ENCODE measurements at places on chromosomes 4 and X.

GRCh38 chr4:161920304-161921052, 243.3 kb downstream of the FSTL5 start:
- DNase-seq = no peak

DNA sequence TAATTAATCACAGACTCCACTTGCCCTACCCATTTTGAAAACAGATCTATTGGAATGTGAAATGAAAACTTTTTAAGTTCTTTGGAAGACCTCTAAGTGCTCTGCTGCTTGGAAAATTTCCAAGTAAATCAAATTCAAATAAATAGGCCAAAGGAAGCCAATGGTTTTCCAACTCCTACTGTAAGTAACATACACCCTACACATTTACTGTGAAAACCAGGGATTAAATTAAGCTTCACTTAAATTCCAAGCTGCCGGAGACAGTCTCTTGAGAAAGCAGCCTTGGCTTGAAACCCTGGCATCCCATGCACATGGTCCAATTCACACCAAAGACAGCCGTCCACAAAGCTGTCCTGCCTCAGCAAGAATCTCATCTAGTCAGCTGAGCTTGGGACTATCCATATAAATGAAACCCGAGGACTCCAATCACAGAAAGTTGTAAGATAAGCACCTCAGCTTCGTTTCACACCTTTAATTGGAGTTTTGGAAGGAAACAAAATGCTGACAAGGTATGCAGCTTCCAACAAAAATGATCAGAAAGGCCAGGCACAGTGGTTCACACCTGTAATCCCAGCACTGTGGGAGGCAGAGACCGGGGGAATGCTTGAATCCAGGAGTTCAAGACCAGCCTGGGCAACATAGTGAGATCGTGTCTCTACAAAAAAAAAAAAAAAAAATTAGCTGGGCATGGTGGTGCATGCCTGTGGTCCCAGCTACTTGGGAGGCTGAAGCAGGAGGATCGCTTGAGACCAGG, 88.6 kb downstream of the APBB2 start:
- DNase-seq = no peak

DNA sequence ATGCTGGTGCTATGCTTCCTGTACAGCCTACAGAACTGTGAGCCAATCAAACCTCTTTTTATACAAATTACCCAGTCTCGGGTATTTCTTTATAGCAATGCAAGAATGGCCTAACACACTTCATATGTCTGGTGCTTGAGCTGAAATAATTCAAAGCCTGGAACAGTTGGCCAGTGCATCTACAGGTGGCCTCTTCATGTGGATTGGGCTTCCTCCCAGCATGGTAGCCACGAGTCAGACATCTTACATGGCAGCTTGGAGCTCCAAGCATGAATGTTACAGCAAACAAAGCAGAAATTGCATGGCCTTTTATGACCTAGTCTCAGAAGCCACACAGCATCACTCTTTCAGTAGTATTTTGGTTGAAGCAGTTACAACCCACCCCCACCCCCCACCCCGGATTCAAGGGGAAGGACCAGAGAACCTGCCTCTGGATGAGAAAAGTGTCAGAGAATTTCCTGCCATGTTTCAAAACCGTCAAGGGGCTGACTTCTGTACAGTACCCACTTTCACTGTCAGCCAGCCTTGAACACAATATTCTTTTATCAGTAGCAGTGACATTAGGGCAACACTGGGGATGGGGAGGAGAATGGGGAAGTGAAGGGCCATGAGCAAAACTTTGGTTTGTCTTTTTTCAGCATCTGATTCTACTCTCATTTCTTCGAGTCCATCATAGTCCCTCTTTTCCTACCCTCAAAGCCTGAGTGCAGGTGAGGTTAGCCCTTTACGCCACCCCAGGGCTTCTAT, 368.7 kb downstream of the BCOR start:
- no peak for DNase-seq

- DNase-seq = no peak
These were observed 50.5 kb upstream of the UGT2B4 start for GRCh38 chr4:69546134-69546765.

- DNase-seq = no peak
These were observed 332.1 kb downstream of the ARAP2 start for GRCh38 chr4:35912174-35912573.

GRCh38 chrX:134732152-134732551, 73.9 kb upstream of the PLAC1 start:
- no peak for DNase-seq

- no peak for DNase-seq
These were observed 44.3 kb downstream of the RASGEF1B start for GRCh38 chr4:81427344-81427821.

GRCh38 chr4:182338063-182338462, 94.9 kb downstream of the TENM3 start:
- no peak for DNase-seq

DNA sequence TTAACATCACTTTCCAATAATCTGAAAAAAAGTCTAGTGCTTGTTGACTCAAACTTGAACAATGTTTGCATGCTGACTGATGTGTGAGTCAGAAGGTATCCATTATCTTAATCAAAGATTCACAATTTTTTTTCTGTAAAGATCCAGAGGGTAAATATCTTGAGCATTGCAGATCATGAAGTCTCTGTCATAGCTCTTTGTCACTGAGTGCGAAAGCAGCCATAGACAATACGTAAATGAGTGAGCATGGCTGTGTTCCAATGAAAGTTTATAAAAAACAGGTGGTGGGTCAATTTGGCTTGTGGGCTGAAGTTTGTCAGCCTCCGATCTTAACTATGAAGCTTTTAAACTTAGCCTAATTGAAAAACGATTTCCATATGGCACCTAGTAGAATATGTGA, 37.7 kb downstream of the NHS start:
- DNase-seq = no peak

GRCh38 chrX:150558424-150558823, 10.0 kb upstream of the MTM1 start:
- DNase-seq = no peak

- DNase-seq = no peak
These were observed 58.9 kb upstream of the RAI2 start for GRCh38 chrX:17919896-17920446.

DNA sequence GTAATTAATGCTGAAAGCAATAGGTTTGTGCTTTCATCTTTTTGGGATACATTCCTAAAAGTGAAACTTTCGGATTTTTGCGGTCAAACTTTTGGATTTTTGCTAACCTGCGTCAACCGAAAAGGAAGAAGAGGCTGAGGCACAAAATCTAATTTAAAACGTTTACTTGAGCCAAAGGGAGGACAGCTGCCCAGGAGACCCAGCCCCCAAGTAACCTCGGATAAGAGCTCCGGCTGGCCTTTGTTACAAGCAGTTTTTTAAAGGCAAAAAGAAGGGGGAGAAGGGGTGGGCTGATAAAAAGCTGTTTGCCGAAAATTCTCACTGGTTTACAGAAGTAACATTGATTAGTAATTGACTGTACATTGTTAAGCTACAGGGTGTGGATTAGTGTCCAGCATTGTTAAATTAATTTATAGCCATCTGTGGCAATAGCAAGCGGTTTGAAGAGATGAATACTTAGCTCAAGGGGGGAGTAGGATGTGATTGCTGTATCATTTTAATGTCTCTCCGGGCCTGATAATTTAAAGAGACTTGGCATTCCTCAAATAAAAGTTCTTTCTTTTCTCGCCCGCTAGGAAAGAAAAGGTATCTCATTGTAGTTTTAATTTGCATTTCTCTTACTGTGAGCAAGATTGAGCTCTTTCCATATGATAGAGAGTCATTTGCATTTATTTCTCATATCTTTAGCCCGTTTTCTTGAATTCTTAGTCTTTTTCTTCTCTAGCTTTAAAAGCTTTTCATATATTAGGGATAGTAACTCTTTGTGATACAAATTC, 59.1 kb upstream of the USP9X start:
- no peak for DNase-seq

- no peak for DNase-seq
These were observed 165.1 kb downstream of the CFAP299 start for GRCh38 chr4:80500613-80501012.

- DNase-seq = no peak
These were observed 358.5 kb downstream of the SPOCK3 start for GRCh38 chr4:166875821-166876220.

DNA sequence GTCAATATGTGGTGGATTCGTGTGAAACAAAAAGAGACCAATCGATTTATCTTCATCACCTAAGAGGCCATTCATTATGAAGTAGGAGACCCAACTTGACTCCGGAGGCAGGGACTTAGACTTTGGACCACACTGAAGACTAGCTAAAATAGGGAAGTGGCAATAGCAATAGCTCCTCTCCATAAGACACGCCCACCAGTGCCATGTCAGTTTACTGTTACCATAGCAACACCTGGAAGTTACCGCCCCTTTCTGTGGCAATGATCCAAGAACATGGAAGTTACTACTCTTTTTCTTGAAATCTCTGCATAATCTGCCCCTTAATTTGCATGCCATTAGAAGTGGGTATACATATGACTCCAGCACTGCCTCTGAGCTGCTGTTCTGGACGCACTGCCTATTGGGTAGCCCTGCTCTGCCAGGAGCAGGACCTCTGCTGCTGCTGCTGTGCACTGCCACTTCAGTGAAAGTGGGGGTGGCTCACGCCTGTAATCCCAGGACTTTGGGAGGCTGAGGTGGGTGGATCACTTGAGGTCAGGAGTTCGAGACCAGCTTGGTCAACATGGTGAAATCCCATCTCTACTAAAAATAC, 163.2 kb downstream of the PRKX start:
- DNase-seq = no peak

DNA sequence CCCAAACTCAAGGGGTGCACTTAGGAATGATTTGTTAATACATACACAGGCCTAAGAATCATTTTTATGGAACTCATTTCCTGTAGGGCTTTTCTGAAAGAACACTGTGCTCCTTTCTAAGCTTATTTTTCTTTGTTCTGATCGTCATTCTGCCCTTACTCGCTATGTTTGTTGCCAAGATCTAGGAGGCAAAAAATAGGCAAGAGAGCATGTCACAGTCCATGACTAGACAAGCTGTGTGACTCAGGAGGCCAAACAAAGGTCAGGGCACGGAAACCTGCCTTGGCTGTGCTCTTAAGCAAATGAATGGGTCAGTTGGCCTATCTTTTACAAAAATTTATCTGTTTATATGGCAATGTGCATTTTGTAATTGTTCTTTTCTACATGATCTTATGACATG, 42.5 kb upstream of the C1GALT1C1 start:
- no peak for DNase-seq

DNA sequence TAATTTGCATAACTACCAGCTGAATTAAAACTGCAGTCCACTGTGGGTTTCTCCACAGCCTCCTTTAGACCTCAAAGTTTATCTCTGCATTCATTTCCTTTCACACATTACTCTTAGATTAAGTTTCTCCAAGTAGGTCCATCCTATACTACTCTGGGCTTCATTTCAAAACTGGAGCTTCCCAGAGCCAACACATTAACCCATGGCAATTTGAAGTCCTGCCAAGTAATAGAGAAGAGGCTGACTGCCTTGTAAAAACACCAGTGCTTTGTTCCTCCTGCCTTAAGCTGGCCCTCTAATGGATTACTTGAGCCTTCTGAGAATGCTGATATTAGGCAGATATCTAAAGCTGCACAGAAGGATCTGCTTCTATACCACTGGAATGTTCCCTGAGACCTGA, 997.2 kb upstream of the SLIT2 start:
- no peak for DNase-seq

DNA sequence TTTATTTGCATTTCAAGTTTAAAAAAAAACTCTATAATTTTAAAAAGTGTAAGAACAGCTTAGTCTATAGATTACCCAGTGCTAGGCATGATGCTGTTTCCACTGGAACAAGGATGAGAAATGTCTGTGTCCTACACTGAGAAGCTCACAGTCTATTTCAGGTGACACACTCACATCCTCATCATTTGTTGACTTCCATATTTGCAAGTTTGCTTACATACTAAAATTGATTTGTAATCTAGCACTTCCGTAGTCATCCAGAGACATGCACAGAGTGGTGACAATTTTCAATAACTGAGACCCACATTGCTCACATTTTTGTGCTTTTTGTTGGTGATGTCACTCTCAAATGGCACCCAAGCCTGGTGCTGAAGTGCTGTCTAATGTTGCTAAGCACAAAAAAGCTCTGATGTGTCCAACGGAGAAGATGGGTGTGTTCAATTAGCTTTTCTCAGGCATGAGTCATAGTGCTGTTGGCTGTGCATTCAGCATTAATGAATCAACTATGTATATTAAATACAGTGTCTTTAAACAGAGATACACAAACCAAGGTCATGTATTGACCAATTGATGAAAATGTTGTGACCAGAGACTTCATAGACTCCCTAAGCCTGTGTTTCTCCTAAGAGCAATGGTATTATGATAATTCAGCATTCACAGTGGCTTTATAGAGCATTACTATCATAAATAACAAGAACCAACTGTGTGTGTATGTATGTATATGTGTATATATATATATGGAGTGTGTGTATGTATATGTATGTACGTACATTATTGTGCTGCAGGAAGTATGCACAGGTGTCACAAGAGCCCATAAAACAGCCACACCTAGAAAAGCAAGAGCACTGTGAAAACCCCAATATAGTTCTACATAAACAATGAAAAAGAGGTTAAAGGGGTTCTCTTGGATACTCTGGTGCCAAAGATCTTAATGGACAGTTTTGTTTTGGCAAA, 31.2 kb upstream of the VCX3B start:
- no peak for DNase-seq

DNA sequence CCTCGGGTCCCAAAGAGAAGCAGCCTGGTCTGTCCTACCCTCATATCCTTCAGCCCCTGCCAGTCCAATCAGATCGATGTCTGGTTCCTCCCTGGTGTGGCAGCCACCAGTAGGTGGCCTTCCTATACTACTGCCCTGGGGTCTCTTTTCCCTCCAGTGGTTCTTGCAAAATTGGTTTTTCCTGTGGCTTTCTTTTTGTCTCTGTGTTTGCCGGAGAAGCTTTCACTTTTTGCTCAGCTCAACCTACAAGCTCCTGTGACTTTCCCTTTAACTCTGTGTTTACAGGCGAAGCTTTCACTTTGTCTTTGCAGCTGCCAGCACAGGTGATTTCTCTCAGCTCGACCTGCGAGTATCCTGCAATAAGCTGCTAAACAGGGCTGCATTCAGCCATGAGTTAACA, 46.8 kb downstream of the UGT2A3 start:
- DNase-seq = no peak

GRCh38 chr4:47207555-47207954, 176.2 kb downstream of the GABRB1 start:
- DNase-seq = no peak

GRCh38 chr4:174628191-174628590, 105.9 kb upstream of the HPGD start:
- DNase-seq = no peak

DNA sequence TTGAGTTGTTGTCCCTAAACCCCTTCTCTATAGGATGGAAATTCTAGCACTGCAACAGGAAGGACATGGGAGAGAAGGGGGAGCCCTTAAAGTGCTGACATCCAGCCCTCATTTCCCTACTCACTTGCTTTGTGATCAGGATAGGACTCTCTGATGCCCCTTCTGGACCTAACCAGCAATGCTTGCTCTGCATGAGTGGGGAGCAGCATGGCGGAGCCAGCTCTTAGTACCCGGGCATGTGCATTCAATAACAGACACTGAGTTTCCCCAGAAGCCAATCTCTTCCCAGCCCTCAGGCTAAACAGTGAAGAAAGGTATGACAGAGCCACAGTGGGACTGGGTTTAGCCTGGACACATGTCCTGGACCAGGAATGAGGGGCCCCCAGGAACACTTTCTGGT, 14.0 kb downstream of the SOD3 start:
- no peak for DNase-seq

GRCh38 chrX:21457718-21458117, 83.5 kb downstream of the CNKSR2 start:
- no peak for DNase-seq

Measured in activated CD8-positive, alpha-beta memory T cell treated with anti-CD3 and anti-CD28 coated beads, Interleukin-2, amount 50 U/mL, for 4 hours (primary cell).